ENCODE measurements at places on chromosomes 6 and 20. TPM values are rescaled to one million over a fixed set of nuclear protein-coding genes. Genes with fewer than 3 reads are reported as not detected.

DNA sequence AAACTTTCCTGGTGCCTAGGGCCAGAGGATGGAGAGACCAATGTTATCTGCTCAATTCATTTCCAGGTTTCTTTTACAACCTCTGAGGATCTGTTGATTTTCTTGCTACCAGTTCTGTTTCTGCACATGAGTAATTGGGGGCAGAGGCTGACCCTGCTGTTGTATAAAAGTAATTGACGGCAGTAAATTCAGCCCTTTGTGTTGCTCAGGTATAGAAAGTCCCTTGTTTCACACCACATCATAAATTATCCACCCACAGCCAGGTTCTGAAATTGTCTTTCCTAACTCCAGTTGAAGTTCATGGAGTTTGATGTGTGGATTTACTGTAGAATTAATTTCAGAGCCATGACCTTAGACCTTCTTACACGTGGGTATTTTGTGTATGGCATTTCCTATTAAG, 107.4 kb upstream of the GRIK2 start:
- H3K4me3 ChIP-seq: no peak overlapping the region
- no peak overlapping the region for H3K27ac ChIP-seq
- no peaks in the 10 kb centered on the region for H3K4me1 ChIP-seq
- H3K36me3 ChIP-seq: no peaks in the 10 kb centered on the region
- no peak for DNase-seq

The FANCE gene
- 12.4 TPM for total RNA-seq

- DNase-seq: no peak
- no peaks in the 10 kb centered on the region for H3K4me1 ChIP-seq
- no peaks in the 10 kb centered on the region for H3K27me3 ChIP-seq
- no peak overlapping the region for H3K27ac ChIP-seq
- H3K4me3 ChIP-seq: no peak overlapping the region
- no peaks in the 10 kb centered on the region for H3K36me3 ChIP-seq
Measured at GRCh38 chr20:24603454-24603853, 134.0 kb downstream of the SYNDIG1 start.

DNA sequence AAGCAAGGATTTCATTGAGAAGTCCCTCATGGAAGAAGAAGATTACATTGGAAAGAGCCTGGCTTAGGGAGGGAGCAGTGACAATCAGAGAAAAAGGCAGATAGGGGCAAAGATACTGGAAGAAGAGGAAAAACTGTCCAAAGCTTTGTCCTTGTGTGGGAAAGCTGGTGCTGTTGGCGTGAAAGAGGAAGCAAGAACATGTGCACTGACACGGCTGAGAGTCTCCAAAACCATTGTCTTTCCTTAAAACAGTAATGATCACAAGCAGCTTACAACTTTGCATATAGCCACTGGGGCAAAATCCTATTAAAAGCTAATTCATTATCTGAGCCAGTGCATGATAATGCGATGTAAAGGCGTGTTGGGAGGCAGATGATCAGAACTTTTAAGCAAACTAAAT, 85.1 kb upstream of the ESR1 start:
- H3K27me3 ChIP-seq: no peaks in the 10 kb centered on the region
- no peaks in the 10 kb centered on the region for H3K4me1 ChIP-seq
- H3K36me3 ChIP-seq: no peaks in the 10 kb centered on the region
- no peak overlapping the region for H3K27ac ChIP-seq
- no peak for DNase-seq

GRCh38 chr20:10221021-10221420, 2.4 kb downstream of the SNAP25 start:
- H3K36me3 ChIP-seq: no peaks in the 10 kb centered on the region
- no peaks in the 10 kb centered on the region for H3K27me3 ChIP-seq
- no peak overlapping the region for H3K27ac ChIP-seq
- DNase-seq: no peak

The HUS1B gene
- 0.79 TPM for total RNA-seq

DNA sequence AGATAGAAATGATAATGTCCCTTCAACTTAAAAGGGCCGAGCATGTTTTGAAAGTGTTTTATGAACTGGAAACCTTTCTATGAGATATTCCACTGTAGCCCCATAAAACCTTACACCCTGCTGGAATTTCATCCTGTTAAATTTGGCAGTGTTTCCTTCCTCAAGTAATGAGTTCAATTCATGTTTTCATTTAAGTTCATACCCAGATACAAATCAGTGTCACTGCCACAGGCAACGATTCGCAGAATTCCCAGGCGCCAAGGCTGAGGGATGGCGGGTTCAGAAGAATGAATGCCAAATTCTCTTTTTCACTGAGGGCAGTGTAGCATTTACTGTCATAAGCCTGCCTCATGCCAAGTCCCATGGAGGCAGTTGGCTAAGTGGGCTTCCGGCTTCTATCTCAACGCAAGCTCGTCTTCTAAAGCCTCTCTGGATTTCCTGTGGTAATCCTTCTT, 511.8 kb upstream of the ID4 start:
- H3K36me3 ChIP-seq: no peaks in the 10 kb centered on the region
- no peak for DNase-seq
- no peak overlapping the region for H3K4me3 ChIP-seq
- no peaks in the 10 kb centered on the region for H3K27me3 ChIP-seq
- no peaks in the 10 kb centered on the region for H3K4me1 ChIP-seq

The PXT1 gene
- total RNA-seq: not detected
